Hematopoietic multipotent progenitor cell treated with erythropoietin and hydrocortisone succinate and interleukin-3 and kit ligand, for 17 days (in vitro differentiated cells): ENCODE measurements at places on chromosomes 11 and 22.
A peak's percentile ranks its signal among the peaks of the same experiment; 100 is the strongest.

GRCh38 chr11:66607126-66607834 is 9.2 kb upstream of the RBM14 start:
- no peak for DNase-seq

DNA sequence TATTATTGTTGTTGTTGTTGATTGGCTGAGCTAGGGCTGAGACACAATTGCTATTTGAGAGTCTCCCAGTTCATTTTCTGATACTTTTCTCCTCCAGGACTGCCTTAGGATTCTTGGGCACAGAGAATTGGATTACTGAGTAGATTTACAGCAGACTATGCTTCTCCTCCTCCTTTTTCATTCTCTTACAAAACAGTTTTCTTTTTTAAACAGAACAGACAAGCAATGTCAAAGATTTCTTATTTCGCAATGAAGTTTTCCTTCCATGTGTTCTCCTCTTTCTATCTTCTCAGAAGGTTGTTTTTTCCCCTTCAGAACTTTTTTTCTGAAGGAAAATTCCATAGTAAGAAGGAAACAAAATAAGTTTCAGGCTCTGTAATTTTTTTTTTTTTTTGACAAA is 19.8 kb upstream of the TIMP3 start:
- no peak for DNase-seq

DNA sequence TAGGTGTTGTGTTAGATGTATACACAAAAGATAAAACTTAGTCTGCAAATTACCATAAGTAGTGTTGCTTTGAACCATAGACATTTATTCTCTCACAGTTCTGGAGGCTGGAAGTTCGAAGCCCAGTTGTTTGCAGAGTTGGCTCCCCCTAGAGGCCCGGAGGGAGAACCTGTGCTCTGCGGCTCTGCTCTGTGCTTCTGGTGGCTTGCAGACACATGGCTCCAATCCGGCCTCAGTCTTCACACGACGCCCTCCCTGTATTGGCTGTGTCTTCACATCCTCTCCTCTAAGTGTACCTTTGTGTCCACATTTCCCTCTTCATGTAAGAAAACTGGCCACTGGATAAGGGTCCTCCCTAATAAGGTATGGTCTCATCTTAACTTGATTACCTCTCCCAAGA is 128.4 kb downstream of the OPCML start:
- DNase-seq = no peak

DNA sequence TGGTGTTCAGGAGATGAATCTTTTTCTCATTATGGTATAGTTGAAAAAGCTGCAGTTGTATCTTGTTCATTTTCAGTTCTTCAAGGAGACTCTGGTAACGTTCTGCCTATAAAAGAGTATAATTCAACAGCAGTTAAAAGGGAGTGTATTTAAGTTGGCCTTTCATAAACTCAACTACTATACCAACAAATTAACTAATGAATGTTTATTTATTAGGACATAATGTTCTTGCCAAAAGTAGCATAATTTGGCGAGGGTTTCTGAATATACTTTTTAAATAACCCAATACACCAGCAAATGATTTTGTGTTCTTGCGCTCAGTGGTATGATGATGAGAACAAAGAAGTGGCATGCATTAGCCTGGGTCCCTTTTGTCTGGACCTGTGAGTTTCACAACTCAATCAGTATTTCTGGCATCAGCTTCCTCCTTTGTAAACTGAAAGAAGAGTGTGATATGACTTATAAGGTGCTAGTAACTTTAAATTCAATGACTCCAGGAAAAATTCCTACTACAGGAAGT is 10.9 kb downstream of the SMC1B start:
- DNase-seq = no peak

GRCh38 chr11:110160016-110160415 is 66.8 kb downstream of the ZC3H12C start:
- no peak for DNase-seq

DNA sequence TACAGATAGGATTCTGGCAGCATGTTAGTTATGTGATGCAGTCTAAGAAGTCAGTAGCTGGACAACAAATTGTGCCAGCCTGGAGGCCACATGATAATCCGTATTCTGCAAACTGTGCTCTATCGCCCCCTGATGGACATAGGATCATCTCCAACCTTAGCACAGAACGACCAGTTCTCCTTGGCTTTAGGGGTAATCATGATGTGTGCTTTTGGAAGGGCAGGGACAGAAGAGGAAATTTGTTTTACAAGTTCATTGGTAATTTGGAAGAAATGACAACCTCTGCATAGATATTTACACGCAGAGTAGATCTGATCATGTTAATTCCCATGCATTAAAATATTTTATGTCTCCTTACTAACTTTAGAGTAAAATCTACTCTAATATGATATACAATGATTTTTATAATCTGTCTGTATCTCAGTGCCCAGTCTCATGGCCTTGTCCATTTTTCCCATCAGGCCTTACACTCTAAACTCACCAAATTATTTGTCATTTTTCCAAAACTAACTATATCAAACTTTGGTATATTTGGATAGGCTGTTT is 12.1 kb downstream of the OR10D3 start:
- peak; percentile 81 for DNase-seq

GRCh38 chr11:94786264-94787126 is 18.3 kb downstream of the AMOTL1 start:
- no peak for DNase-seq

DNA sequence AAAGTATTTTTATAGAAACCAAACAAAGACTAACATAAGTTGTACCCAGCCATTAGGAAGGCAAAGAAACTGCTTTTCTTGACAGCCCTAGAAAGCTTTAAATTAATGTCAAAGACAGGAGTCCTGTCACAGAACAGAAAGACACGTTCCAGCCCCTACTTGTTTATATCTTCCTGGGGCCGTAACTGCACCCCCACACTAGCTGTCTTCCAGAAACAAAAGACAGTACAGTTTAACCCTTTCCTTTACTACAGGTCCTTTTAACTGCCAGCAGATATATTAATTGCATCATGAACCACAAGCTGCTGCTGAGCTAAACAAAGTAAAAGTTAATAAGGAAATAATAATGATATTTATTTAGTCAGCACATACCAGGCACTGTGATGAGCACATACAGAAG is 20.3 kb upstream of the CFAP300 start:
- DNase-seq = no peak

DNA sequence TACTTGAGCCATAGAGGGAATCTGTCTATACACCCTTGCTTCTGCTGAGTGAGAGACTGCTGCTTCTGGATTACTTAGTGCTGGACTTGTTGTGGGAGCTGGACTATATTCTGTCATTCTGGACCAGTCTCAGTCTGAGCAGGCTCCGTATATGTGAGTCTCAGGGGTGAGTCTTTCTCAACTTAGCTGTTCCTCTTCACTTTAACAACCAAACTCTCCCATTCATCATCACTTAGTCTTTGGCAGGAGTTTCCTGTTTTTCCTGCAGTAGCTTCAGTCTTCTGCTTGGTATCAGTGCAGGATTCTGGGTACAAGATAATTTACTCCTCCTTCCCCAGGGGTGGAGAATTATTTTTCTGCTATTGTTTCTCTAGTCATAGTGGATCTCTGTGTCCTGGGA is 779.5 kb downstream of the METTL15 start:
- DNase-seq = no peak

- DNase-seq = no peak
Measured at GRCh38 chr11:95093548-95093947, 3.9 kb downstream of the ENDOD1 start.

- DNase-seq = peak; percentile 90
Measured at GRCh38 chr11:64894070-64894811, 15.8 kb upstream of the EHD1 start.

DNA sequence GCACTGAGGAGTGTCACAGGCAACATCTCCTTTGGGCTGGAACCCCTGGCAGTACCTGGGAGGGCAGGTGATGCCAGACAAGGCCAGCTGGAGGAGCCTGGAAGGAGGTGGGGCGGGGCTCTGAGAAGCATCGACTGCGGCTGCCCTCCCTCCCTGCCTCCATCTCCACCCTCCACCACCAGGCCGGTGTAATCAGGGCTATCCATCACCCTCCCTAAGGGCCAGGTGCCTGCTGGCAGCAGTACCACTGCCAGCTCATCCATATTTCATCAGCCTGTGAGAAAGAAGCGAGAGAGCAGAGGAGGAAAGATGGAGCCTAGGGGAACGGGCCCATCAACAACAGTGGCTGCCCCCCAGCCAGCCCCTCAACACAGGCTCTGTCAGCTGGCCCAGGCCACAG is 51.4 kb upstream of the RASD2 start:
- no peak for DNase-seq

DNA sequence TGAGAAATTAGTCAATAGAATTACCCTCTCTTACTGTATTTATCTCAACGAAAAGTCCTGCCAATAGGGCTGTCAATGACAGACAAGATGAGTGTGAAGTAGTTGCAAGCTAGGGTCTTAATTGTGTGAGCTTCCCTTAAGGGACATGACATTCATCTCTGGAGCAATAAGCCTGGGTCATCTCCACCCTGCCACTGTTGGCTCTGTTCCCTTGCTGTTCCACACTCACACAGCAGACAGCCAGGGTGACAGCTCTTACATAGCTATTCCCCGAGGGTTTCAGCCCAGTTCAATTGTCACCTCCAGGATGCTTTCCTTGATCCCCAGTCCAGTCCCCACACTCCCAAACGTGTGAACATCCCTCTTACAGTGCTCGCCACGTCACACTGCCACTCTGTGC is 215.0 kb downstream of the NXPE2 start:
- no peak for DNase-seq

DNA sequence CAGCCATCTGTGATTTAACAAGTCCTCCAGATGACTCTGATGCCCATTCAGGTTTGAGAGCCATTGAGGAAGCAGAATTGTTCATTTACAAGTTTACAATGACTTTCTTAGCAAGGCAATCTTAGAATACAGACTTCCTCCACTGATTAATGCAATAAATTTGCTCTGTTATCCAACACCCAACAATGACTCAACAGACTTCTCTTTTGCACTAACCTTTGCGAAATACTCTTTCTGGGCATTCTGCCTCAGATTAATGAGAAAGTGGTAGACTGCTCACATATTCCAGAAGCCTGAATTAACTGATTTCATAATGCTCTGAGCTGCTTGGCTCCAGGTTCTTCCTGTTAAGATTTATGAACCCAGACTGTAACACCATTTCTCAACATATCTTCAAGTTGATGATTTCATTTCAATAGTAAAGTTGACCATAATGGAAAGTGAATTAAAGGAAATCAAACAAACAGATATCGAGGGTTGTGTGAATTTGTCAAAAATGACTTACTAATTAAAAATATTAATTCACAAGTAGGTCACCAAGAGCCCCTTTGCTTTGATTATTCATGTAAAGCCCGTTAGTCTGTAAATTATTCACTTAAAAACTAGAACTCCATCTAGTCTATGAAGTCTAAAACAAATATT is 70.5 kb upstream of the BLID start:
- no peak for DNase-seq

- DNase-seq = no peak
Measured at GRCh38 chr22:43331698-43332097, 11.5 kb downstream of the SCUBE1 start.

DNA sequence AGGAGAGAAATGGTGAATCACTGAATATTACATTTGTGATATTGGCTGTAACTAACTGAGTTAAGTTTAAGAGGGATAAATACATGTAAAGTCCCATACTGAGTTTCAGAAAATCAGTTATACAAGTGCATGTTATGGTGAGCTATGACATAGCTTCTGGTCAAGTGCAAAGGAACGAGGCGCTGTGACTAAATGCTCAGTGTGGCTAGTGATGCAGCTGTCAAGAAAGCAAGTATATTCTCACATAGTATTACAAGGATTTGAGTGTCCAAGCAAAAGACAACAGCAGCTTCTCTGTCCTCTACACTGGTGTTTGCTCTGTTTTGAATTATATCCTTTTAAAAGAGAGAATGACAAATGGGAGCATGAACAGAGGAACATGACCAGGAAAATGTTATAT is 40.1 kb downstream of the CSRP3 start:
- DNase-seq = no peak

DNA sequence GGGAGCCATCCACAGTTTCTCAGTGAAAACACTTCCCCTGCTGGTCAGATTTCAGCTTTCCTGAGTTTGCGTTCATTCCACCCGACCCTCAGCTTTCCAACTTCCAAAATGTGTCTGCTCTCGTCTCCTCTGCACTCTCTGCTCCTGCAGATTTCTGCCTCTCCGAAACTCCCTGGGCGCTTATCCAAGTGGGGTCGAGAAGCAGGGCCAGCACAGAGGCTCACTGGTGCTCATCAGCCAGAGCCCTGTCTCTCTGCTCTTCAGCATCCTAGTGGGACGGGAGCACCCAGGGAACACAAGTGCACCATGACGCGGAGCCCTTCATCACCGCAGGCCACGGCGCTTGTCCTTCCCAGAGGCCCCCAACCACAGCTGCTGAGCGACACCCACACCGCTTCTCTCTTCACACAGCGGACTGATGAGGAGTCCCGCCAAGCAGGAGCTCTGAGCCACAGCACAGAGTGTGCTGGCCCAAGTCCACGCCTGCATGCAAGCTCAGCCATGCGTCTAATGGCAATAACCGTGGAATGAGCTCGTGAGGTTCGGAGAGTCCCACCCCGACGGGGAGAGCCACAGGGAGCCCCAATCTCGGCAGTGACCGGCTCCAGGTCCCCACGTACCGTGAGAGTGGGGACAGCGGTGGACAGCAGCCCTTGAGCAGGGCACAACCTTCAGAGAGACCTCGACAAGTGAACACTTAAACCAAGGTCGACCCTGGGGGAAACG is 27.9 kb upstream of the MOB2 start:
- no peak for DNase-seq

DNA sequence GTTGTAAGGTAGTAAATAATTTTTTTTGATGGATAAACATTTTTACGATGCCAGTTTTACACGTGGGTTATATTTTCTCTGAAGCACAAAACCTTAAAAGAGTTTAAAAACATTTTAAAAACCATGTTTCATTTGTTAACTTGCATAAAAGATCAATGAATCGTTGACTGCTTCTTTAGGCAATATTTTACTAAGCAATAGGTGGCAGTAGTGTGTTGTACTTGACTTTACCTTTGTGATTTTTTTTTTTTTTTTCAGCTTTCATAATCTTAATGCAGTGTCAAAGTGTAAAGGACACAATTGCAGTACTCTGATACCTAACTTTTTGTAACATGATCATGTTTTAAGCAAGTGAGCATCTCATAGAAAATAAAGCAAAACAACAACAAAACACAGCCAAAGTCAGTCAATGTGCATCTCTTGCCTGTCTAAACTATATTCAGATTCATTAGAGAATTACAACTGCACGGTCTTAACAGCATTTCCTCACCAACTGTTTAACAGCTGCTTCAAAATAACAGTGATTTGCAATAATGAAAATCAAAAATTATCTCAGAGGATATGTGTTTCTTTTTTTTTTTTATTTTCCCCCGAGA is 27.7 kb downstream of the DNAJC24 start:
- DNase-seq = no peak

DNA sequence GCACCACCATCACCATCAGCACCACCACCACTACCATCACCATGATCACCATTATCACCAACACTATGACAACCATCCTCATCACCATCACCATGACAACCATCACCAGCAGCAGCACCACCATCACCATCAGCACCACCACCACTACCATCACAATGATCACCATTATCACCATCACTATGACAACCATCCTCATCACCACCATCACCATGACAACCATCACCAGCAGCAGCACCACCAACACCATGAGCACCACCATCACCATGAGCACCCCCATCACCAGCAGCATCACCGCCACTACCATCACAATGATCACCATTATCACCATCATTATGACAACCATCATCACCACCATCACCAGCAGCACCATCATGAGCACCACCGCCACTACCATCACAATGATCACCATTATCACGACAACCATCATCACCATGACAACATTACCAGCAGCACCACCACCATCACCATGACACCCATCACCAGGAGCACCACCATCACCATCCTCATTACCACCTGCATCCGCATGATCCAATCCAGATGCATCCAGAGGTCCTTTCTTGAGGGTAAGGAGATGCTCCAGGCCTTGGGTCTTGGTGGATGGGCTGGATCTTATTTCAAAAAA is 23.8 kb downstream of the PHF21B start:
- DNase-seq = no peak
